ENCODE measurements at places on chromosomes 3 and 15. TPM values are rescaled to one million over a fixed set of nuclear protein-coding genes. Genes with fewer than 3 reads are reported as not detected.

- DNase-seq = no peak
- H3K36me3 ChIP-seq = no peaks in the 10 kb centered on the region
- H3K27me3 ChIP-seq = no peaks in the 10 kb centered on the region
- no peaks in the 10 kb centered on the region for H3K4me1 ChIP-seq
- no peak overlapping the region for H3K4me3 ChIP-seq
Observed at GRCh38 chr3:117510396-117510795, 800.8 kb downstream of the TUSC7 start.

DNA sequence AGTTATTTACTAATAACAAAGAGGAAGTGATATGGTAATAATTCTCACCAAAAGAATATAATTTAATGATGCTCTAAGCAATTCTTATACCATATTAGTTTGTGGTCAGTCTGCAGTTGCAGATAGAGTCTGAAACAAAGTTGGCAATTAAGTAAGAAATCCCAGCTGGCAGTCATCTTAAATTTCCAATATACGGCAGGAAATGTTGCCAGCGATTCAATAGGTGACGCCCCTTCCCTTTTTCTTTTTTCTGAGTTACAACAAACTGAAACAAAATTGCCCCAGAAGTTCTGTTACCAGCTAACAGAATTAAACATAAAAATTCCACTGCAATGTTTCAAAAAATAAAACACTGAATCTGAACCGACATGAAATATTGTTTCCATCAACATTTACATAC lies 26.7 kb downstream of the LRRFIP2 start:
- H3K27ac ChIP-seq = no peak overlapping the region
- no peaks in the 10 kb centered on the region for H3K27me3 ChIP-seq
- no peaks in the 10 kb centered on the region for H3K4me1 ChIP-seq
- no peak for DNase-seq
- H3K36me3 ChIP-seq = peaks cover 4% of the 10 kb centered on the region
- H3K4me3 ChIP-seq = no peak overlapping the region

GRCh38 chr3:160312014-160312624 lies 86.9 kb downstream of the C3orf80 start:
- no peaks in the 10 kb centered on the region for H3K36me3 ChIP-seq
- H3K27me3 ChIP-seq = no peaks in the 10 kb centered on the region
- H3K4me1 ChIP-seq = no peaks in the 10 kb centered on the region

DNA sequence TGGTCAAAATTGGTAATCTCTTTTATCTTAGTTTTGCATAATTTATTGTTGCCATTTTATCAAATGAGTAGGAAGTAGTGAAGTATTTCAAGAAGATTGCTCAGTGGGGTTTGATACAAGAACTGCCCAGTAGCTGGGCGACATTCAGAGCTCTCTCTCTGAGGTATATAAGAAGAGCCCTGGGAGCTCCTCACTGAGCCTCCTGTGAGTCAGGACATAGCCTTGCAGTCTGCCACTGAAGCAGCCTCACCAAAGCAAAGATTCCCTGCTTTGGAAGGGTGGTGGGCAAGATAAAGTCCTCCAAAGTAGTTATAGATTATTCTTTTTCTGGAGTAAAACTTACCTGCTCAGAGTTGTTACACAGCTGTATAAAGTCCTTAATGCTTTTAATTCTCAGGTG lies 26.1 kb downstream of the SKIL start:
- peaks cover 33% of the 10 kb centered on the region for H3K36me3 ChIP-seq
- no peaks in the 10 kb centered on the region for H3K4me1 ChIP-seq
- no peaks in the 10 kb centered on the region for H3K27me3 ChIP-seq
- DNase-seq = no peak
- H3K27ac ChIP-seq = no peak overlapping the region

DNA sequence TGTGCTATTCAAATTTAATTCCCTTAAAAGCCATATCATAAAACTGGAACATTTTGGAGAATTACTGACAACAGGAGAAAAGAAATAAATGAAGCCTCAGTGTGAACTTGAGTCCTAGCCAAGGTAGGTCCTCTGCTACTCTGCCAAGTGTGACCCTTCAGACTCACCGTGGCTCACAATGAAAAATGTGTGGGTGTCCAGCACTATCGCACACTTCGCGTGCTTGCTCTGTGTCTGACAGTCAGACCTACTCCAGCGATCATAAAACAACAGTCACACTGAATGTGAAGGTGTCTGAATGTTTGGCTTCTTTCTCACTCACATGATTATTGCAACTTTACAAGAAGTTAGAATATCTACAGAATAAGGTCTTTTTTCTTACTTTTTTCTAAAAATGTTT lies 65.8 kb upstream of the TRA2B start:
- no peaks in the 10 kb centered on the region for H3K27me3 ChIP-seq
- DNase-seq = no peak
- no peaks in the 10 kb centered on the region for H3K36me3 ChIP-seq
- H3K27ac ChIP-seq = no peak overlapping the region
- H3K4me3 ChIP-seq = no peak overlapping the region

DNA sequence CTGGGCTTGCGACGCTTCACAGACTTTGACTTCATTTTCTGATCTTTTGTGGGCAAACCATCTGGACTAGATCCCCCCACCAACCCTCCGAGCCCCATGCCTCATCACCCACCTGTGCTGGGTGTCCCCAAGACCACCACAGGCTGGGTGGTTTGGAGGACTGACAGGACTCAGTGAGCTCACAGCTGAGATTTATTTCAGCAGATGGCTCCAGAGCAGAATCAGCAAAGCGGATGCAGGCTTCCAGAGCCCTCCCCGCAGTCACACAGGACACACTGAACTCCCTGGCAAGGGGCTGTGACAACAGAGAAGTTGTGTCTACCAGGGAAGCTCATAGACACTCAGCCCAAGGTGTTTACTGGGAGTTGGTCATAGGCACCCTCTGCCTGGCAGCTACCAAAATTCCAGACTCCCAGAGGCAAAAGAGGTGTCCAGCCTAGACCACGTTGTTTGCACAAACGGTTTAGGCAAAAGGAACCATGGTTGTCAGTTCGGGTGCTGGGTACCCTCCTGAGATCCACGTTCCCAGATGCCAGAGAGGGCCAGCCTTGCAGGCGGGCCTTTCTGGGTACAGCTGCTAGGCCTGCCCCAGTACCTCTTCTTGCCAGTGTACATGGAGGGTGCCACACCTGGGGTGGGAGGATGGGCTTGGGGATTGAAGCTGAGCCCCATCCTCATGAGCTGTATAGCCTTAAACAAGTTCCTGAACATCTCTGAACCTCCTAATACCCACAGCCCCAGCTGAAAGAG lies 170.3 kb downstream of the NSMCE3 start:
- no peaks in the 10 kb centered on the region for H3K36me3 ChIP-seq
- no peak for DNase-seq
- no peaks in the 10 kb centered on the region for H3K4me1 ChIP-seq
- no peak overlapping the region for H3K27ac ChIP-seq
- H3K4me3 ChIP-seq = no peak overlapping the region
- H3K27me3 ChIP-seq = no peaks in the 10 kb centered on the region

DNA sequence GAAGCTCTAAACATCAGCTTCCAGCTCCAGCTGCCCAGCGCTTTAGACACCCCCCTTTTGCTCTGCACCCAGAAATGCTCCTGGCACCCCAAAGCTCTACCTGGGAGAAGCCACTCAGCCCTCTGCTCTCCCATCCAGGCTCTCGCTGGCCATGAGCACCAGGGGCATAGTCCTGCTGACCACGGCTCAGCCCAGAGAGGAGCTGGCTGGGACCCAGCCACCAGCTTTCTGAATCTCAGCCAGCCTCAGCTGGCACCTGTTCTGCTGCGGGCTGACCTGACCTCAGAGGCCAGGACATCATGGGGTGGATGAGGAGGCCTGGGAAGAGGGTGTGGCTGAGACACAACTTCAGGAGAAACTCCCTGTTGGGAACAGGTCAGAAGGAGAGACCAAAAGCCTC lies 8.6 kb downstream of the NTRK3 start:
- H3K27ac ChIP-seq = no peak overlapping the region
- H3K36me3 ChIP-seq = no peaks in the 10 kb centered on the region
- H3K4me3 ChIP-seq = no peak overlapping the region
- H3K27me3 ChIP-seq = no peaks in the 10 kb centered on the region
- DNase-seq = no peak

- peaks cover 2% of the 10 kb centered on the region for H3K27me3 ChIP-seq
- no peaks in the 10 kb centered on the region for H3K36me3 ChIP-seq
- no peaks in the 10 kb centered on the region for H3K4me1 ChIP-seq
- no peak for DNase-seq
- H3K27ac ChIP-seq = no peak overlapping the region
Observed at GRCh38 chr15:80424381-80424780, 20.2 kb downstream of the ARNT2 start.

DNA sequence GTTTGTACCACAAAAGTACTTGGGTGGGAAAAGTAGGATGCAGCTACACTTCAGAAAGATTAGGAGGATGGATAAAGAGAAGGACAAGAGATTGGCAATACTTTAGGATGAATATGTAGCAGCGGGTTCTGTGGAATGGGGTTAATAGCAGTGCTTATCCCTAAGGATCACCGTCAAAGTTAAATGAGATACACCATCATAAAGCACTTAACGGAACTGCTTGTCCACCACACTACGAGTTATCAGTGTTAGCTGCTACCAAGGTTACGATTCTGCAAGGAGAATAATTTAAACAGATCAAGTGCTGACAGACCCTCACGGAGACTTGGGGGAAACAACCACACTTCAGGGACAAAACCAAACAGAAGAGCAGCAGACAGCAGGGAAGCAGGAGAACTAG lies 963 bp downstream of the SHQ1 start:
- peaks cover 14% of the 10 kb centered on the region for H3K4me1 ChIP-seq
- no peaks in the 10 kb centered on the region for H3K27me3 ChIP-seq
- peak overlapping the region; percentile 71 for H3K27ac ChIP-seq
- peak overlapping the region; percentile 92 for H3K4me3 ChIP-seq
- DNase-seq = no peak

- H3K27ac ChIP-seq = no peak overlapping the region
- no peak overlapping the region for H3K4me3 ChIP-seq
- no peaks in the 10 kb centered on the region for H3K4me1 ChIP-seq
- DNase-seq = no peak
- no peaks in the 10 kb centered on the region for H3K36me3 ChIP-seq
- H3K27me3 ChIP-seq = no peaks in the 10 kb centered on the region
Observed at GRCh38 chr3:110686701-110687100, 384.9 kb upstream of the NECTIN3 start.

- peaks cover 20% of the 10 kb centered on the region for H3K4me1 ChIP-seq
- no peaks in the 10 kb centered on the region for H3K27me3 ChIP-seq
- peak overlapping the region; percentile 77 for H3K27ac ChIP-seq
- peak overlapping the region; percentile 69 for H3K4me3 ChIP-seq
Observed at GRCh38 chr3:12995389-12996180, 77.6 kb downstream of the IQSEC1 start.

GRCh38 chr15:42411884-42412283 lies 52.6 kb downstream of the CAPN3 start:
- no peaks in the 10 kb centered on the region for H3K27me3 ChIP-seq
- H3K4me1 ChIP-seq = no peaks in the 10 kb centered on the region
- peaks cover 4% of the 10 kb centered on the region for H3K36me3 ChIP-seq
- no peak overlapping the region for H3K27ac ChIP-seq

GRCh38 chr3:43005981-43006380 lies 26.9 kb downstream of the GASK1A start:
- no peak overlapping the region for H3K4me3 ChIP-seq
- H3K36me3 ChIP-seq = no peaks in the 10 kb centered on the region
- DNase-seq = no peak
- H3K27ac ChIP-seq = no peak overlapping the region
- peaks cover 8% of the 10 kb centered on the region for H3K4me1 ChIP-seq
- H3K27me3 ChIP-seq = no peaks in the 10 kb centered on the region

DNA sequence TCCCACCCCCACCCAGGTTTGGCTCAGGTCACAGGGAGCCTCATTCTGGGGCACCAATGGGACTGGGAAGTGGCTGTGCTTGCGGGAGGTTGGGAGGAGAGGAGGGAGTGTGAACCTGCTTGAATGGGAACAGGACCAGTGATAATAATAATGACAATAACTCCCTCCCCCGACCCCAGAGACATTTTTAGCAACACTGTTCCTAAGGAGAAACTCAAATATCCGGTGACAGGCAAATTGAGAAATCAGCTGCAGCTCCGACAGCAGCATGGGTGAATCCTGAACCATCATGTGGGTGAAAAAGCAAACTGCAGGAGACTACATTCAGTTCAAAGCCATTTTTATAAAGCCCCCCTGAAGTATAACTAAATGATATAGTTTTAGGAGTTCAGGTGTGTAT lies 11.6 kb upstream of the RPL29 start:
- no peak overlapping the region for H3K4me3 ChIP-seq
- H3K27ac ChIP-seq = no peak overlapping the region
- DNase-seq = no peak
- H3K36me3 ChIP-seq = no peaks in the 10 kb centered on the region

- no peaks in the 10 kb centered on the region for H3K4me1 ChIP-seq
- no peak for DNase-seq
- no peak overlapping the region for H3K27ac ChIP-seq
- H3K27me3 ChIP-seq = no peaks in the 10 kb centered on the region
- no peak overlapping the region for H3K4me3 ChIP-seq
Observed at GRCh38 chr15:48751595-48751994, 59.3 kb downstream of the CEP152 start.

DNA sequence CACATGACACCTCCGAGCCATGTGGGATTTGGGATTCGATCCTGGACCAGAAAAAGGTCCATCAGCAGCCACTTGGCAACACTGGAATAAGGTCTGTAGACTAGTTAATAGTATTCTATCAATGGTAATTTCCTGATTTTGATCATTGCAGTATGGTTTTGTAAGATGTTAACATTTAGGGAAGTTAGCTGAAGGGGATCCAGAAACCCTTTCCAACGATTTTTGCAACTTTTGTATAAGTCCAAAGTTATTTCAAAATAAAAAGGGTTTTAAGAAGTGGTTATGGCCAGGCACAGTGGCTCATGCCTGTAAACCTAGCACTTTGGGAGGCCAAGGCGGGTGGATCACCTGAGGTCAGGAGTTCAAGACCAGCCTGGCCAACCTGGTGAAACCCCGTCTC lies 10.2 kb downstream of the BDH1 start:
- H3K4me3 ChIP-seq = no peak overlapping the region
- H3K36me3 ChIP-seq = no peaks in the 10 kb centered on the region
- H3K27me3 ChIP-seq = no peaks in the 10 kb centered on the region

- H3K27ac ChIP-seq = no peak overlapping the region
- H3K27me3 ChIP-seq = no peaks in the 10 kb centered on the region
- no peaks in the 10 kb centered on the region for H3K4me1 ChIP-seq
- no peak overlapping the region for H3K4me3 ChIP-seq
Observed at GRCh38 chr3:57862894-57863293, 106.8 kb downstream of the SLMAP start.

- no peak overlapping the region for H3K4me3 ChIP-seq
- H3K4me1 ChIP-seq = no peaks in the 10 kb centered on the region
- H3K27ac ChIP-seq = peak overlapping the region; percentile 14
- DNase-seq = no peak
- H3K27me3 ChIP-seq = no peaks in the 10 kb centered on the region
Observed at GRCh38 chr15:65450556-65450955, 27.8 kb upstream of the IGDCC4 start.

DNA sequence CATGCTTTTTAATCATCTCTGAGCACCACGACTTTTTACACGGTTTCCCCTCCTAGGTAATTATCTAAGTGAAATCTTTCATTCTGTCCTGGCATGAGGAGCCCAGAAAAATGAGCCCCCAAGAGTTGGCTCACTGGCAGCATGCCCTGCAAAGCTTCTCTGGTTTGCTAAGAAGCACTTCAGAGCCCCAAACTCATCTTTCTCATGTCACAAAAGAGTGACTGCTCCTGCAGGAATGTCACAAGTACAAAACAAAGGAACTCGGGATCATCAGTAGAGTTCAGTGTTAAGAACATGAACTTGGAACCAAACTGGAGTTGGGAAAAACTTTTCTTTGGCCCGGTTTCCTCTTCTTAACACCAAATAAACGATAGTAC lies 123.9 kb downstream of the FOXB1 start:
- no peaks in the 10 kb centered on the region for H3K36me3 ChIP-seq
- peaks cover 12% of the 10 kb centered on the region for H3K4me1 ChIP-seq

Gene SLC9C1
- total RNA-seq = not detected

Gene ZNF80
- total RNA-seq = 0.59 TPM

Gene GOLGA6L2
- not detected for total RNA-seq

Gene FAIM
- total RNA-seq = 2.6 TPM

Gene SYNPR
- total RNA-seq = not detected

Gene CCR9
- 0.66 TPM for total RNA-seq

Gene MUC20
- 17.8 TPM for total RNA-seq
